ENCODE measurements at places on chromosomes 5 and 9. TPM values are rescaled to one million over a fixed set of nuclear protein-coding genes. Genes with fewer than 3 reads are reported as not detected.

GRCh38 chr9:127139071-127139731 is 16.8 kb upstream of the ANGPTL2 start:
- DNase-seq: no peak

DNA sequence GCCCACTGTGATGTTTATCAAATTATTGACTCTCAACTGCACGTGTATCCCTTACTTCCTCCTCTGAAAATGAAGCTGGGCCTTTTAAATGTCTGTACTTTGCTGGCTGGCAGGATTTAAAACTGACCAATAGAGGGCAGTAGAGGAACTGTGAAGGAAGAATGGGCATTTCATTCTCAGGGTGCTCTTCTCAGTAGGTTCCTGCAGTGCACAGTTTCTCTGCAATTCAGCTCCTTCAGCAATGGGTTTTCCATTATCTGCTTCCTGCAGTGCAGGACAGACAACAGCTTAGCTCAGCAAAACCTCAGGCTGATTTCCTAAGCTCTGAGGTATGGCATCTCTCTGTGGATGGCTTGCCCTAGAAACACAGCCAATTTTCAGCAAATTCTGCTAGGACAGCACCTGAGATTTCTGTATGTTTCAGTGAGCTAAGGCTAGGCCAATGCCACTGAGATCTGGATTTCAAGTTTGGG is 298.4 kb upstream of the PRDM9 start:
- no peak for DNase-seq

DNA sequence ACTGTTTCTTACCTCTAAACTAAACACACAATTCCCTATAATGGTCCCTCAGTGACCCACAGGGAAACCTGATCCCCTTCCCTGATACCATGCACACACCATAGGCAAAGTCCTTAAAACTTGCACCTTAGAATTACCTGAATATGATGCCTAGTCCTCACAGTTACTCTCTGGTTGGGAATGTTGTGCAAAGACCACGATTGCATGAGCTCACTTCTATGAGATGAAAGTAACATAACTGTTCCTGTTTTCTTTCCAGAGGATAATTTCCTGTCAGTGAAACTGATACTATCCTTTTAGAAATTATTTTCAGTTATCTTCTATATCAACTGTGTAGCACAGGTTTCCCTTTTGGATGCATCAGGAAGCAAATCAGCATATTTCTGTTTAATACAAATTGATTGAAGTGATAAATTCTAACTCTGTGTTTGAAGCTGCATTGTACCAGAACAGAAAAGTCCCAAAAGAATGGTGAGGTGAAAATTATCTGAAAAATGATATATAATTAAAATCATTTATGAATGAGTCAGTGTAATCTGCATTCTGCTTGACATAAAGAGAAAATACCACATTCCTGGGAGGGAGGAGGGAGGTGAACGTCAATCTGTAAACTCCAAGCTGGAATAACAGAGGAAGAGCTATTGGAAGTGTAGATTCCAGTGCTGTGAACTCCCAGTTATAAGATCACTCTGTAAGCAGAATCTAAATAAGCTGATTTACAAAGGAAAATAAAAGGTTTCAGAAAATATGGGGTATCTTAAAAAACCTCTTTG is 51.2 kb upstream of the TNFAIP8 start:
- DNase-seq: no peak

- DNase-seq: no peak
Observed at GRCh38 chr5:137516251-137516797, 17.2 kb upstream of the SPOCK1 start.

- DNase-seq: no peak
Observed at GRCh38 chr9:2755285-2755684, 38.0 kb downstream of the KCNV2 start.

- DNase-seq: no peak
Observed at GRCh38 chr5:12330993-12331588, 426.8 kb upstream of the CTNND2 start.

DNA sequence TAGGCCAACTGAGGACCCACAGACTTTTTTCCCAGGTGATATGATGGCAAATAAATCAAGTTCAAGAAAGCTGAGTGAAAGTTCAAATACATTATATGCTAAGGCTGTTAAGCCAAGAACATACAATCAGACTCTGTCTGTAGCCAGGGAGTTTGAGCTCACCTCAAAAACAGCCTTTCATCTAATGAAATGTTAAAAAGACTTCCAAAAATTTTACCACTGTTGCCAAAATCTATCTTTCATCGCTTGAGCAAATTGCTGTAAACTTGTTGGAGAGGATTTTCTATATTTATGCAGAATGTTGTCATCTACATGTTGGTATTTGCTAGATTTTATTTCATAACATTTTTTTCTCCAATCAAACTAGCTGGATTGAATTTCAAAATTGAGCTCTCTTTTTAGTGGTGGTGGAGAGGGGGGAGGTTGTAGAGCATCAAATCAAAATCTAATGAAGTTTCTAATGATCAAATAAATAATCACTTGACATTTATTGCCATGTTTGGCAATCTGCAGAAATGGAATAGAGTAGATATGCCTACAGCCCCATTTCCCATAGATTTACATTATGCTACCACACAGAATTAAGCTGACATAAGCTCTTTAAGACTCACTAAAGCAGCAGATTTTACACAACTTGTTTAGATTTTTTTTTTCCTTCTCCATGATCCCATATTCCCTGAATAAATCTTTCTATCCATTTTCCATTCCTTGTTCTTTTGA is 828.9 kb upstream of the ZNF608 start:
- no peak for DNase-seq

- no peak for DNase-seq
Observed at GRCh38 chr5:68370196-68370595, 154.6 kb downstream of the PIK3R1 start.

- DNase-seq: no peak
Observed at GRCh38 chr9:127857278-127857677, 2.8 kb upstream of the ENG start.

The MCC gene
- polyA plus RNA-seq: 6.1 TPM

The CMYA5 gene
- 425 TPM for polyA plus RNA-seq

The GPR151 gene
- polyA plus RNA-seq: not detected

DNA sequence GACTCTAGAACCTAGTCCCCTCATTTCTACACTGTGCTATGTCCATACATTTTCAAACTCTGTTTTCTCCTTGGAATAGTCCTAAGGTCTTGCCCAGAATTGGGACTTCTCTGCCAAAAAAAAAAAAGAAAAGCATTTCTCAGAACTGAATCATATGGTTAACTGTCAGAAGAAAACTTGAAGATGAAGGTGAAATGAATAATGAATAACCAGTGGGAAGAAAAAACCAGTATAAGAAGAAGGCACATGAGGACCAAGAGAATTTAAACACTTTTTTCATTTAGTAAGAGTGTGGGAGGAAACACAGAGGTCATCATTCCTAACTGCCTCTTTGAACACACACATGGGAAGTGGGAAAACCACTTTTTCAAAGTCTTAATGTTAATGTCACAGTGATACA is 197.7 kb downstream of the PRELID2 start:
- DNase-seq: no peak

- no peak for DNase-seq
Observed at GRCh38 chr9:128260340-128260739, 15.5 kb downstream of the GOLGA2 start.

GRCh38 chr5:4374866-4375265 is 765.3 kb upstream of the ADAMTS16 start:
- no peak for DNase-seq

- no peak for DNase-seq
Observed at GRCh38 chr5:143772621-143773020, 39.3 kb upstream of the HMHB1 start.

The C5orf58 gene
- not detected for polyA plus RNA-seq

- DNase-seq: no peak
Observed at GRCh38 chr9:116668970-116669695, 18.0 kb upstream of the TRIM32 start.

The WNK2 gene
- 97.5 TPM for polyA plus RNA-seq

The TAS2R1 gene
- not detected for polyA plus RNA-seq

The TJP2 gene
- polyA plus RNA-seq: 29.5 TPM

The RPP25L gene
- 59.9 TPM for polyA plus RNA-seq

The IFNA21 gene
- polyA plus RNA-seq: not detected

DNA sequence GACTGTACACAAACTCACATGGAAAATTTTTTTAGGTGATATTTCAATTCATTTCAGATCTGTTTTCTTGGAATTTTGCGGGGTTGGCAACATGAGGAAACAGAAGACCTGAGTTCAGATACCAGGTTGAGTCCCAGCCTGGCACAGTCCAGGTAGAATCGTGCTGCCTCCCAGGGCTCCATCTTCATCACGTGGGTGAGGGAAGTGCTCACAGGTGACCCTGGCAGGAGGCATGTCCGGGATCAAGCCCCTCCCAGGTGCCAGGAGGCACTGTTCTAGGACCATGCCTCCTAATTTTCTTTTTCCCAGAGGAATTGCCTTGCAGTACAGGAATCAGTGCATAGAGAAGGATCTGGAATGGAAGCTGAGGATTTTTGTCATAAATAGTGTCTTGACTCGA is 318.3 kb upstream of the IRX4 start:
- no peak for DNase-seq

The CATSPER3 gene
- 0.61 TPM for polyA plus RNA-seq

DNA sequence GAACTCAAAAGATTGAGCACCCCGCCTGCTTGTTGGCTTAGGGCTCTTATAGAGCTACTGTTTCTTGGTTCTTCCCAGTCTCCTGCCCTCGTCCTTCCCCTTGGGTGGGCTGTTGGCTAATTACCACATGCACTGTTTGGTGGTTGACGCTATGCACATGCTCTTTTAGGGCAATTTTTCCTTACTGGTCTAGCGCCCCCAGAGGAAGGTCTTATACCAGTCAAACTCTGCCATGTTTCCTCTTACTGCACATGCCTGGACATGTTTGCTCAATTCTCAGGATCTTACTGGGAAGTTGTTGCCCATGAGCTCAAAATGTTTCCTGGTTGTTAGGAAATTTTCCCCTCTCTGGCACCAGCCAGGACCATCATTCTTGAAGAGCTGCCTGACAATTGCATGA is 101.9 kb downstream of the SLC28A3 start:
- DNase-seq: no peak

The NPR3 gene
- polyA plus RNA-seq: 20.5 TPM

GRCh38 chr5:125140220-125140619 is 393.8 kb upstream of the ZNF608 start:
- DNase-seq: no peak

GRCh38 chr9:899440-900184 is 58.1 kb downstream of the DMRT1 start:
- no peak for DNase-seq

The PCDHGB2 gene
- 3.9 TPM for polyA plus RNA-seq

DNA sequence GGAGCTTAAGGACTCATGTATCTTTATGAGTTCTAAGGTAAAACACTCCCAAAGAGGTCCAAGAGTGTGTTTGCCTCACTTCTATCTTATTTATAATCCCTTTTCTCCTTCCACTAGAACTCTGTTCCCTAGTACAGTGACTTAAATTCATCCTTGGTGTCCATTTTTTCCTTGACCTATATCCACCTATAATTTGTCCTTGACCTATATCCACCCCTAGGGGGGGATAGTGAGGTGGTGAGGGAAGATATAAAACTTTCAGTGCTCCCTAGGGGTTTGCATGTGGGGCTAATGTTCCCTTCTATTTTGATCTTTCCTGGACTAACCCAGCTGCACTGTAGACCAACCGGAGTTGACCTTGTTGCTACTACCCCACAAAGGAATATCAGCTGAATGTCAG is 83.5 kb upstream of the GNAQ start:
- no peak for DNase-seq

- no peak for DNase-seq
Observed at GRCh38 chr5:143445776-143446175, 42.3 kb upstream of the NR3C1 start.

DNA sequence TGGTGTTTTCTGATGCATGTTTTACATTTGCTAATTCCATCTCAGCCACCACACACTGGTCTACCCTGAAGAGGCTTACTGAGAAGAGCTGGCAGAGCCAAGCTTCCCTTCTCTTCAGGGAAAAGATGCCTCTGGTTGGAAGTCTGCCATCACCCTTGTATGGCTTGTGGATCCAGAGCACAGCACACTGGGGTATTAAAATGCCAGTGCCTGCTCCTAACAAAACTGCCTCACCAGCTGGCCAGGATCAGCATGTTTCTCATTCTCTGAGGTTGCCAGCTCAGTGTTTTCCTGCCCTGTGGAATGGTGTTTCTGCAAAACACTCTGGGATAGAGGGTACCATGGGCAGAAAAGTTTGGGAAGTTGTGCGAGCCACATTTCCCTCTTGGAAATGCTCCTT is 31.6 kb upstream of the ZNF618 start:
- DNase-seq: no peak

- DNase-seq: no peak
Observed at GRCh38 chr9:121897140-121897539, 196.0 kb downstream of the TTLL11 start.

GRCh38 chr9:89802781-89803355 is 198.1 kb downstream of the GADD45G start:
- peak; percentile 83 for DNase-seq

GRCh38 chr9:97478301-97478981 is 23.0 kb upstream of the TMOD1 start:
- DNase-seq: no peak

DNA sequence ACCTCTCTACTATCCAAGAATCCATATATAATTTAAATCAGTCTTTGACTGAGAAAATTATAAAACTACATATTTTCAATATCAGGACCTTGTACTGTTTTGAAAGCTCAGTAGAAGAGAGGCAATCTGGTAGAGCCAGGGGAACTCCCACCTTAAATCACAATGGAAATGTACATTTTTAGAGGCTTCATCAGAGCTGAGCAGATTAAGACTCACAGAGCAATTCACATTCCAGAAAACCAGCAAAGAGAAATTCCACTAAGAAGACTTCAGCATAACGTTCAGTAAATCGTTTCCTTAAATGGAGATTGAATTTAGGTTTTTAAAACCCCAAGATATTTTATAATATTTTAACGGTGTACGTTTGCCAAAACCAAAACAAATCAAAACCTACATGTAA is 227.8 kb upstream of the TRPM3 start:
- no peak for DNase-seq

GRCh38 chr5:83059341-83059740 is 17.9 kb downstream of the TMEM167A start:
- no peak for DNase-seq

- DNase-seq: no peak
Observed at GRCh38 chr5:175325681-175326080, 118.3 kb downstream of the DRD1 start.
